ENCODE measurements at places on chromosomes 7 and 10.

- DNase-seq: no peak
These were observed 297.5 kb upstream of the ZMIZ1 start for GRCh38 chr10:78771260-78771659.

GRCh38 chr7:36939816-36940215 is 215.5 kb upstream of the AOAH start:
- no peak for DNase-seq

GRCh38 chr7:111126987-111127386 is 36.1 kb downstream of the LRRN3 start:
- DNase-seq: peak; percentile 27

- no peak for DNase-seq
These were observed 159.4 kb upstream of the AHR start for GRCh38 chr7:17139081-17139480.

DNA sequence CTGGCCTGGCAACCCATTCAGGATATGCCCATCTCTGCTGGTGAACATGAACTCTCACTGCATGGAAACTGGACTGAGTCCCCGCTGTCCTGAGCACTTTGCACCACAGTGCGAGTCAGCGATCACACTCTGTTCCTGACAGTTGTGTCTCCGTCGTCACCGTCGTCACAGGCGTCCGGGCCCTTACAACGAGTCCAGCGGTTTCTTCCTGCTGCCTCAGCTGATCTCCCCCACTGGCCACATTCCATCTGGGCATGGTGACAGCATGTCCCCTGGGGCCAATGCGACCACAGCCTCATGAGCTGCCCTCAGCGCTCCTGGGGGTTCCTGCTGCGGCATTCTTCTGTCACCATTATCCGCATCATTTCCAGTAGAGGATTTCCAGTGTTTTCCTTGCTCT is 76.8 kb upstream of the KLF6 start:
- no peak for DNase-seq

DNA sequence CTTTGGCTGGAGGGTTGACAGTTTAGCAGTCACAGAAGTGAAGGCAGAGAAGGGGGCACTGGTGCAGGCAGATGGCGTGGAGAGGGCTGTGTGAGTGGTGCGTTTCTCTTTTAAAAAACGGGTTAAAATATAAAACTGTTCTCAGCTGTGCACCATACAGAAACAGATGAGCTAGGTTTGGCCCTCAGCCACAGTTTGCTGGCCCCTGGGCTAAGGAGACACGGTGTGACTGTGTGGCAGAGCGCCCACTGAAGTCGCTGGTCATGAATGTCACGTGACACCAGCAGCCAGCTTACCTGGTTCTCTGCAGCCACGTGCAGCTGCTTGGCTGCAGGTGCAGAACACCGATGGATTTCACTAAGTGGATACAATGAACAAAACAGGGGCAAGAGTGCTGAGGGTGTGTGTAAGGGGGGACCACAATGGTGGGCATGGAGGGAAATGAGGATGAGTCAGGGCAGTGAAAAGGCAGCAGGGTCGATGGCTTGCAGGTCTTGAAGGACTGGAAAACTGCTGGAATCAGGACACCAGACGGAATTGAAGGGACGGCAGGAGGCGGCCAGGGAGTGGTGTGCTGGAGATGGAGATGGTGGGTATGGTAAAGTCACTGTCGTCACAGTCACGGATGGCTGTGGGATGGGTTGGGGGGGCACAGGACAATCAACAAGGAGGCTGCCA is 7.4 kb downstream of the ZNF746 start:
- no peak for DNase-seq

All from OCI-M1 (cell line).